Stimulated activated CD4-positive, alpha-beta T cell treated with anti-CD3 and anti-CD28 coated beads, Interleukin-15, amount 100 ng/mL, for 1 hour (primary cell): ENCODE measurements at places on chromosomes 12 and 14.

GRCh38 chr12:88952562-88952942, 372.3 kb upstream of the KITLG start:
- no peak for DNase-seq

- DNase-seq, result no peak
Measured at GRCh38 chr12:112740387-112740934, 51.1 kb upstream of the RPH3A start.

DNA sequence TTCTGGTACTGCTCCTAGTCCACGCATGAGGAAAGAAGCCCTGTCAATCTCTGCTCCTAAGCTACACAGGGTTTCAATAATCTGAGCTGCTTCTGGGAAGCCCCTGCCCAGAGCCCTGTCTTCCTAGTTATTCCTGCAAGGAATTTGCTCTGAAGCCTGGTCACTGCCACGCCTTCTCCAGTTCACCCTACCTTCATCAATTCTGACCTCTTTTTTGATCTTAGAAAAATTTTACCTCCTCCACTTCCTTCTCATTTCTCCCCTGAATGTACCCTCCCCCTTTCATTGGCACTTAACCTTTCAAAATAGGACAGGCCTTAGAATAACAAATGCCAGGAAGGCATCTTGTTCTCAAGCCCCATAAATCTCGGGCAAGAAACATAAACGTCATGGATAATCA, 14.9 kb upstream of the LRRK2 start:
- no peak for DNase-seq

DNA sequence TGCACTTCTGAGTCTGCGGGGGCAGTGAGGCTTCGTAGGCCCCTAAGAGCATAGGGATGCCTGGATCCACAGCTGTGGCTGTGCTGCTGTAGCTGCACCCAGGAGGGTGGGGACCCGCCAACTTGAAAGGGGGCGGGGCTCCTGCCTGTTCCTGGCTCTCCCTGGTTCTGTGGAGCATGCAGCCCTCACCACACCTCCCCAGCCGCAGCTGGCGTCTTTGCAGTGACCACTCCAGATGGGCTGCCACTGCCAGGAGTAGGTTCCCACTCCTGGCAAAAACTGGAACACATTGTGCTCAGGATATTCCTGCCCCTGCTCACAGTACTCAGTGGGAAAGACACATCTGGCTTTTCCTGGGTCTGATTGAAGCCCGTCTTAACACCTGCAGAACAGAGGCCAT, 35.8 kb downstream of the TIMELESS start:
- DNase-seq, result no peak

GRCh38 chr14:77529213-77529612, 30.6 kb upstream of the ISM2 start:
- no peak for DNase-seq

GRCh38 chr12:40078266-40078665, 27.6 kb downstream of the SLC2A13 start:
- no peak for DNase-seq

- DNase-seq, result no peak
Measured at GRCh38 chr12:63869656-63870055, 25.2 kb downstream of the SRGAP1 start.

DNA sequence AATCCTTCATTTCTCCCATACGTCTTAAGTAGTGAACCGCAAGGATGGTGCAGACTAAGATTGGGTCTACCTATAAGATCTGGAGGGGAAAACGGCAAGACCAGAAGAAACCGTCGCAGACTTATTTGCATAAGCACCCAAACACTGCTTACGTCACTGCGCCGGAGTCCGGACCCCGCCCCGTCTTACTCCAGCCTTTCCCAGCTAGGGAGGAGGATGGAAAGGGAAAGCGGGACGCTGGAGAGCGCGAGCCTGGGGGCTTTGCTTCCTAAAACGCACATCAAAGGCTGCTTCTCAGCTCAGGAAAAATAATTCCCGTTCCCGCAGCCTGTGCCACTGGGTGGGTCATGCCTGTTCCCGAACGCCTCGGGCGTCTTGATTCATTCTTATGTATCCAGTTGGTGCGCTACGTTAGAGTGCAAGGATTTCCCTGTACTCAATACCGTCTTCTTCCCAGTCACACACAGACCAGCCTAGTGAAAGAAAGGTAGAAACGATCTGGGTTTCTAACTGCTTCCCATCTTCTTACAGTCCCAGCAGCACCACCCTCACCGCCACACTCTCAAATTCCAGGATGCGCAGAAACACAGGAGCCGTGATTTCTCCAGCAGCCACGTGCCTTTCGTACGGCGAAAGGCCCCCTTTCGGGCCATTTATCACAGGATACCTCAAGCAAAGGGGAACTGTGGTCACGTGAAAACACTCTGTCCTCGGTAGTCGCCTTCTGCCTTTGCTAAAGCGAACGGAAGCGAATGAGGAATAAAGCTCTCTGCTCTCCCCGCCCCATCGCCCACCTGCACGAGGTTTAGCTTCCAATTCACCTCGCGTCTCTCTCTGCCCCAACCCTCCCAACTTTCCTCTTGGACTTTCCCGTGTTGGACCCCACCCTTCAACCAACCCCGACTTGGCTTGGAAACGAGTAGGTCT, 1.1 kb downstream of the SLC6A15 start:
- no peak for DNase-seq

DNA sequence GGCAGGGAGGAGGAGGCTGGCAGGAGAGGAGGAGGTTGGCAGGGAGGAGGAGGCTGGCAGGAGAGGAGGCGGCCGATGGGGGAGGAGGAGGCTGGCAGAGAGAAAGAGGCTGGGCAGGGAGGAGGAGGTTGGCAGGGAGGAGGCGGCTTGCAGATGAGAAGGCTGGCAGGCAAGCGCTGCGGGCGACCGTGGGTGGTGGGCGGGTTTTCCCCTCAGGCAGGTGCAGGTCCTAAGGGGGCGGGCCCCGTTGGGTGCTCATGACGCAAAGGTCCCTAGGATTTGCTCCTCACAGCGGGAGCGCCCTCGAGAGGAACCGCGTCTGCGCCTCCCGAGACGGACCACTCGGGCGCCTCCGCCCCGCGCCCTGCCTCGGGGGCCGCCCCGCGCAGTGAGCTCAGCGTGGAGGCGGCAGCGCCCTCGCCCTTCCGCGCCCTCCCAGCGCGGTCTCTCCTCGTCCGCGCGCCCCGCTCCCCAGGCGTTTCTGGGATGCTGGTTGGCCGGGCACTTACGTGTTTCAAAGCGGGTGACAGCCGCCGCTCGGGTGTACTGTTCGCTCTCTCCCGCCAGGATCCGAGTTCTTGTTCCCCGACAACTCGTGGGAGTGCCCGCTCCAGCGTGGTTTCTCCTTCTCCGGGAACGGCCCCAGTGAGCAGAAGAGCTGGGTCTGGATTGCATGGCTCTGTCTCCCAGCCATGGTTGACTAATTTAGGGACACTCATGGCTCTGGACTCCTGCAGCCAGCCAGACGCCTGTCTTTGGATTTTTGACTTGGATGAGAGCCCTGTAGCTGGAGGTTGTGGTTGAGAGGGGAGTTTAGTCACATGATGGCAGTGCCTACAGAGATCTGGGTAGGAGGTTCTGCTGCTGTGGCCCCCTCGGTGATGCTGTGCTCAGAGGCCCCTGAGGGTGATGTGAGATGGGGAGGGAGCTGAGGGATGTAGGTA, 64.1 kb upstream of the PPP4R3A start:
- DNase-seq, result peak; percentile 38

GRCh38 chr14:77574446-77575115, 41.9 kb downstream of the SPTLC2 start:
- no peak for DNase-seq

DNA sequence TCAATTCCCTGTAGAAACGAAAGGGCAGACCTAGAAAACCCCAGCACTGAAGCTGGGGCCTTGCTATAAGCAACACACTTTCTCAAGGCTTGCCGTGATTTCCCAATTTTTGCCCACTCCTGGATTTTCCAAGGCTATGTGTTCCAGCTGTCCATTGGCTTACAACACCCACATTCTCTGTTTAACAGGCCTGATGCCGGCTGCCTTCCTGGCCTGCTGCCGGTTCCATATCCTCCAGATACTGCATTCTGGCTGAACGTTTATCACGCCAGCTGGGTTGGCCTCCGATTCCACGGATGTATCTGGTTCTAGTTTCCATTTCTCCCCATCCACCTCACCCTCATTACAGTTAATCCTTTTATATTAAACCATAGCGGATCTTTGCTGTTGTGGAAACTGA, 2.0 kb upstream of the PCNX1 start:
- DNase-seq, result no peak

- DNase-seq, result no peak
Measured at GRCh38 chr12:19066475-19067001, 63.0 kb upstream of the PLEKHA5 start.

DNA sequence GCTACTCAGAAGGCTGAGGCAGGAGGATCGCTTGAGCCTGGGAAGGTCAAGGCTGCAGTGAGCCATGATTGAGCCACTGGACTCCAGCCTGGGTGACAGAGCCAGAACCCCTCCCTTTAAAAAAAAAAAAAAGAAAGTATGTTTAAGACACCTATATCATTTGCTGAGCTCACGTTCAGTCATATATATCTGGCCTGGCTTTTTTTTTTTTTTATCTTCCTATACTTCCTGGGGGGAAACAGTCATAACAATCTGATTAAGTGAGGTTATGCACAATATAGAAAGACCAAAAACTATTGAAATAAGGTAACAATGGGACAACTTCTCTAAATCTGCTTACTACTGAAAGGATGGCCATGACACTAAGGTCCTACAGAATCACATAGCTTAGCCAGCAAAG, 9.4 kb upstream of the ARID2 start:
- no peak for DNase-seq

DNA sequence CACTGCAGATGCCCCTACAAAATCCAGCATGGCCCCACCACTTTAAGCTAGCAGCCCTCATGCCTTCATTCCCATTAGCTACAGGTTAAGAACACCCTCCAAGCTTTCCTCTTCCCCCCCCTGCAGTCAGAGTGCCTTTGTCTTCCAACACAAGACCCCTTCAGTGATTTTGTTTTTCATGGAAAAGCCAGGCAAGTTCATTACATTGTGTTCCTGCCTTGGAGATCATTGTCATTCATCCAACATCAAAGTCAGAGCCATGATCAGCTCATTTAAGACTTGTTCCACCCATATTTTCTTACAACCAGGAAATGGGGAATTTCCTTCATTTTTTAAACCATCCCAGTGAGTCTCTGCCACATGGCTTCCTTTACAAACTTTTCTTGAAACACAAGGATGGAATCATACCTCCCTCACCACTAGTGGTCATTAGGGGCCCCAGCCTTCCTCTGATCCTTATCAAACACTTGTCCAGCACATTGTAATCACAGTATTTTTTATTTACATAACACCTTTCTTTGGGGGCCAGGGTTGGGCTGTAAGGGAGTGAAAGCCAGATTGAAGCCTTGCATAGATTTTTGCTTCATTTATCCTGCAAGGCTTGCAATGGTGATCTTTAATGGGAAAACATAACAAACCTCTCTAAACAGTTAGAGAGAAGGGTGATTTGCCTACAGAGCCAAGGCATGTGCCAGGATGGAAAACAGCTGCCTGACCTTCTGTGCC, 765.3 kb downstream of the MED13L start:
- DNase-seq, result no peak

DNA sequence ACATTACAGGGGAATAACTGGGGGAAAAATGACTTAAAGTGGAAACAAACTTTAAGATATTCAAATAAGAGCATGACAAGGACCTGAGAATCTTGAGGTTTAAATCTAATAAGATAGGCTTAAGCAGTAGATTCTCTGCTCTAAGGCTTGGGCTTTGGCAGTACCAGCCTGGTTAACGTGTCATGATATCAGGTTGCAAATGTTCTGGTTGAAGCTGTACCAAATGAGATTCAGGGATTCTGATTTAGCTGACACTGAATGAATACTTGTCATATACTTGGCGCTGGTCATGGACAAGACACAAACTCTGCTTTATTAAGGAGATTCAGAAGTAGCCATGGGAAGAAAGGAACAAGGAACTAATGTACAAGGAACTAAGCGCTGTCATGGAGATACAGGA, 6.1 kb downstream of the TCP11L2 start:
- DNase-seq, result no peak

GRCh38 chr14:67583711-67584644, 16.1 kb downstream of the PIGH start:
- DNase-seq, result no peak

- no peak for DNase-seq
Measured at GRCh38 chr14:44412858-44413569, 94.1 kb downstream of the FSCB start.

- no peak for DNase-seq
Measured at GRCh38 chr12:65510584-65511050, 232.1 kb downstream of the MSRB3 start.

DNA sequence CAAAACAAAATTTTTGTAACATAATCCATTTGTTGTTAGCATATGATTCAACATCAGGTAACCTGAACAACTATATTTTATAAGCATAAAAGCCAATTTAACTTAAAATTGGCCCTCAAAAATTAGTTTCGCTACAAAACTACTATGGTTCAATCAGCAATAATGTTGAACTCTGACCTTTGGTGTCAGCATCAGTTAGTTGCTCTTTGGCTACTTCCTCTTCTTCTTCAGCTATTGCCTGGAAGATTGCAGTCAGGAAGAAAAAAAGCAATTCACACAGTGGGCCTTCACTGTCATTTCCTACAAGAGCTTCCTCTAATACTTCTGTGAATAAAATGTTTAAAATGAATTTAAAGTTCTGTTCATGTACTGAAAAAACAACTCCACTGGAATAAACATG, 78.2 kb upstream of the CFL2 start:
- no peak for DNase-seq

DNA sequence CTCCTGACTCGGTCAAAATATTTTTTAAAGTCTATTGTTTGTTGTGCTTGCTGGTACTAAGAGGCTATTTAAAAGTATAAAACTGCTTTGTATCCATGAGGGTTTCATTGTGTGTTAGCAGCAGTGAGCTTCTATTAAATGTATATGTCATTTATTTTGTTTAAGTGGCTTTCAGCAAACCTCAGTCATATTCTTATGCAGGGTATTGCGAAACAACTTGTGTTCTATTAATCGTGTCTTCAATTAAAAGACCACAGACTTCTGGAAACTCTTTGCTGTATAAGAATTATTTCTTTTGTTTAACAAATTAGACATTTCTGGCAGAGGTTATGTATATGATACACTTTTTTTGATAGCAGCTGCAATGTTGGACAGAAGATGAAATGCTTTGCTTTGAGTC, 6.5 kb downstream of the IAPP start:
- no peak for DNase-seq

- DNase-seq, result no peak
Measured at GRCh38 chr14:49969961-49970360, 77.1 kb downstream of the ARF6 start.

GRCh38 chr12:5500331-5500659, 68.4 kb downstream of the NTF3 start:
- DNase-seq, result no peak

DNA sequence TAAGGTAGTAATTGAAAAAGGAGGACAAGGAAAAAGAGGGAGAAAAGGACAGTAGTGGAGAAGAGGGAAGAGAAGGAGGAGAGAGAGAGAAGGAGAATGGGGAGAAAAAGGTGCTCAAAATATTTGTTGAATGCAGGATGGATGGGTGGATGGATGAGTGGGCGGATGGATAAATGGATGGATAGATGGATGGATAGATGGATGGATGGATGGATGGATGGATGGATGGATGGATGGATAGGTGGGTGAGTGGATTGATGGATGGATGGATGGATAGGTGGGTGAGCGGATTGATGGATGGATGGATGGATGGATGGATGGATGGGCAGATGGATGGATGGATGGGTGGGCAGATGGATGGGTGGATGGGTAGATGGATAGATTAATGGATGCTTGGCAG, 21.3 kb upstream of the C14orf132 start:
- DNase-seq, result no peak

GRCh38 chr12:30968211-30968610, 41.7 kb downstream of the TSPAN11 start:
- no peak for DNase-seq
